Naive thymus-derived CD8-positive, alpha-beta T cell (primary cell): ENCODE measurements at places on chromosomes 7 and 10. TPM values are rescaled to one million over a fixed set of nuclear protein-coding genes. Genes with fewer than 3 reads are reported as not detected.

The OPALIN gene
- total RNA-seq: not detected

The LGI1 gene
- not detected for total RNA-seq

The ADAM8 gene
- 9.4 TPM for total RNA-seq

The UCMA gene
- not detected for total RNA-seq

The CLDN3 gene
- total RNA-seq: not detected

The CLDN12 gene
- total RNA-seq: 1.7 TPM

The PTPN20 gene
- total RNA-seq: 2.7 TPM

The PRSS37 gene
- total RNA-seq: not detected

DNA sequence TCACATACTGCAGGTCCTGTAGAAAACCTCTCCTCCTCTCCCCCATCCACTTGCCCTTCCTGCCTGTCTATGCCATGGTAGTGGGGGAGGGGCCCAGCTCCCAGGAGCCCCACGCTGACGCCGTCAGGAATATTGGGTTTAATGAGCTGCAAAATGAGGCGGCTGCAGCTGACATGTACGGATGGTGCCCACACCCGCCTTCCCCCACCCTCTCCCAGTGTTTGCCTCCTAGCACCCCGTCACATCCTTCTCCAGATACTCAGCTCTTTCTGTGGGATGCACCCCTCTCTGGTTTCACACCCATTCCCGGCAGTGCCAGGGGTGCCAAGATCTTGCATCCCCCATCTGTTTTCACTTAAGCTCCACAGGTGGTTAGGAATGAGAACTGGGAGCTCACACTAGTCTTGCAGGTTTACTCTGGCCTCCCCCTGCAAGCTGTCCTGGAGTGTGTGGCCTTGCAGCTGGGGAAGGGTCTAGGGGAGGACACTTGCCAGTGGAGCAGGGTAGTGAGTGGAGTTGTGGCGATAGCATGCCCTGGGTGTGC lies 26.1 kb downstream of the GBX1 start:
- H3K4me1 ChIP-seq: no peaks in the 10 kb centered on the region
- H3K27me3 ChIP-seq: no peaks in the 10 kb centered on the region
- no peak overlapping the region for H3K27ac ChIP-seq
- H3K4me3 ChIP-seq: no peak overlapping the region
- no peak for DNase-seq

GRCh38 chr7:29370531-29371314 lies 176.1 kb downstream of the CHN2 start:
- DNase-seq: no peak
- no peak overlapping the region for H3K27ac ChIP-seq
- no peak overlapping the region for H3K4me3 ChIP-seq
- no peaks in the 10 kb centered on the region for H3K27me3 ChIP-seq
- no peaks in the 10 kb centered on the region for H3K4me1 ChIP-seq

GRCh38 chr7:36487756-36488336 lies 98.2 kb downstream of the ANLN start:
- H3K4me3 ChIP-seq: no peak overlapping the region
- peak; percentile 58 for DNase-seq

DNA sequence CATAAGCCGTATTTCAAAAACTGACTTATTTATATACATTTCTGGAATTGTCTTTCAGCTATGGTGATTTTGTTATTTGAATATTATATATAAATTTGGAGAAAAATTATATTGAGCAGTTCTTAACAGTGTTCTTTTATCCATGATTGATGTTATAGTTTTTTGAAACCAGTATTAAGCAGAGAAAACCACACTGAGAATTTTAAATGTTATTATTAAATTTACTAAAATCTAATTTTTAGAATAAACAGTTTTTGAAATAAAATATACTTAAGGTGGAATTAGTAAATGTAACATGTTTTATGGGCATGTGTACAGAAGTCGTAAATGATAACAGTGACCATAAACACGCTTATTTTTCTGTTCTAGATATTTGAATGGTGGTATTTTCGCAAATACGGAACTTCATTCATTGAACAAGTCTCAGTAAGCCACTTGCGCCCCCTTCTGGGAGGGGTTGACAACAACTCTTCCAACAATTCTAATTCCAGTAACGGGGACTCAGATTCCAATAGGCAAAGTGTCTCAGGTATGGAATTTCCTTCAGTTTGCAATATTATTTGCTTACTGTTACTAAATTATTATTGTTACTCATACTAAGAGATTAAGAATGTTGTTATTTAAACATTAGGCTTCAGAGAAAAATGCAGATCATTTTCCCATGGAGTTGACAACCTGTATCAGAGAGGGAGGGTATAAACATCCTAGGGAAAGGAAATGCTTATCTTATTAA lies 166.1 kb downstream of the ST7 start:
- H3K4me1 ChIP-seq: no peaks in the 10 kb centered on the region
- peaks cover 2% of the 10 kb centered on the region for H3K36me3 ChIP-seq

DNA sequence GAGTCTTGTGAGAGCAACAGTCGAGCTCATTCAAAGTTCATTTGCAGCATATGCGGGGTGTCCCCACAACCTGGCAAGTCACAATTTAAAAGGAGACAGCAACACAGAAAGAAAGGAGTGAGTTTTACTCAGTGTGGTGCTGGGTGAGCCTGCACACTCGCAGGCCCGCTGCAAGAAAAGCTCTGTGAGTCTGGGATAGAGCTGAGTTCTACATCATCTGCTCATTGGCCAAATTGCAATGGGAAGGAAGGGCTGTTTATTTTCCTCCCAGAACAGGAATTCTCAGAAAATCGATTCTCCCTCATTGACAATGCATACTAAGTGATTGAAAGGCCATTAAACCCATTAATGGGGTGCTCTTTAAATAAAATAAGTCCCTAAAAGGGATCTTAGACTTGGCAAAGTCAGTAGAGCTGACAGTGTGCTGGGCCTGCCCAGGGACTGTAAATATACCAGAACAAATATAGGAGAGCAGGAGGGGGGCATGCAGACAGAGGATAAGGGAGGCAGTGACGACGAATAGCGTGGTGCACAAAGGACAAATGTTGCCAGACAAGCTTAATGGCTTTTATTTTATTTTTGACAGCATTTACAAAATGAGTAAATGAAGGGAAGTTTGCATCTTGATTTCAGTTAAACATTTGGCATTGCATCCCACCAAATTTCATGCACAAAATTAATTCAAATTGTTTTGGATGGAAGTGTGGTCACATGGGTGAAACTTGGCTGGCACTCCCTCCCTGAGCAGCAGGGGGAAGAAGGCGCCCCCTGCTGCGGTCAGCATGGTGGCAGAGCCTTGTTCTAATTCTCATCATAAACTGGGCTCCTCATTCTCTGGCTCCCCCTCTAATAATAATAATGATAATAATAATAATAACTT lies 215.7 kb downstream of the SNX10 start:
- H3K27me3 ChIP-seq: no peaks in the 10 kb centered on the region
- H3K27ac ChIP-seq: no peak overlapping the region

DNA sequence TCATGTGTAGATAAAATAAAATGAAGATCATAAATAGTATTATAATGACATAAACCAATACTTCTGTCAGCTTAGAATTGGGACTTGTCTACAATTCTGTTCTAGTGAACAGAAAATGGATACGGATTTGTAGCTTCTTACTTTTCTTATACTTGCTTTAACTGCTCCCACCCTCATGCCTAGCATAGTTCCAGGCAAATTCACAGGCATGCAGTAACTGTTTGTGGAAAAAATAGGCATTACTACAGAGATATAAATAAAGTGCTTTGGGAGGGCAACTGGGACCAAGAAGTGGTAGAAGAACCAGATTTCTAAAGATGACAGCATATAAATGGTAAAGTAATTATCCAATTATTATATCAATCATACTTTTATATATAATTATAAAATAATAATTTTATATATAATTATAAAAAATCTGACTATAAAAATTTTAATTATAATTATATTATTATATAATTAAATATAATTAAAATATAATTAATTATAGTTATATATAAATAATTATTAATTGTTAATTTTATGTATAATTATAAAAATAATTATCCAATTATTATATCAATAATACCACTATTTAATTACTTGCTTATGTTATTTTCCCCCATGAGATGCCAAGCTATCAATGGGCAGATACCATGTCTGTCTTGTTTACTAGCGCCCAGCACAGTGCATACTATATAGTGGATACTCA lies 144.1 kb downstream of the NOC3L start:
- no peaks in the 10 kb centered on the region for H3K36me3 ChIP-seq
- peaks cover 7% of the 10 kb centered on the region for H3K27me3 ChIP-seq
- H3K4me1 ChIP-seq: no peaks in the 10 kb centered on the region
- no peak overlapping the region for H3K27ac ChIP-seq
- DNase-seq: no peak

DNA sequence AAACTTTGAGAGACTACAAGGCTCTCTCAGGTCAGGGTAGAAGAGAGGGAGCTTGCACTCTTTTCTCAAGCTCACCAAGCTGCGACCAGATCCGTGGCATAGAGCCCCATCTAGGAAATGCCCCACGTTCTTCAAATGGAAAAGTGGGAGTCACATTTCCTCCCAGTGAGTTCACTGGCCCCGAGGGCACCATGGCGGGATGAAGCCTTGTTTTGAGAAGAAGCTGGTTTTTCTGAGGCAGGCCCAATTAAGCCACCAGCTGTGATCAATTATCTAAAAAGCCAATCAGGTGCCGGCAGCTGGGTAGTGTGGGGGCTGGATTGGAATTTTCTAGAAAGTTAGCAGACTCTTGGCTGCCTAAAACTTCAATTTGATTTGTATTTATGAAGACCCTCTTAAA lies 101.4 kb downstream of the ZNF365 start:
- no peak overlapping the region for H3K4me3 ChIP-seq
- peaks cover 5% of the 10 kb centered on the region for H3K27me3 ChIP-seq
- no peak for DNase-seq
- H3K4me1 ChIP-seq: peaks cover 1% of the 10 kb centered on the region

DNA sequence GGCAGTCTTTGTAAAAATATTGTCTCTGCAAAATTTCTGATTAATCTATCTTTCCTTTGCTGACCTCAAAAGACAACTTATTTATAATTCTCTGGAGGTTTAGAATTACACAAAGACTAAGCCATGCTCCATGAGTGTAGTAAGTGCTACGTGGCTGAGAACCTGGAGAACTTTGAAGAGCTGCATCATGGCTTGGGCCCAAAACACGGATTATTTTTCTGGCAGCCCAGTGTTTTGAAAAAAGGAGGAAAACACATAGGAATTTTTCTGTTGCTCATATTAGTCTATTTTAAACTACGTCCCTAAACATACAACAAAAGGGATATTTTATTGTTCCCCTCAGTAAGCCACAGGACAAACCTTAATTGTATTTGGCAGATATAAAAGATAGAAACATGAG lies 360.7 kb upstream of the MYO3A start:
- no peak overlapping the region for H3K4me3 ChIP-seq
- H3K36me3 ChIP-seq: no peaks in the 10 kb centered on the region
- H3K4me1 ChIP-seq: no peaks in the 10 kb centered on the region
- DNase-seq: no peak

DNA sequence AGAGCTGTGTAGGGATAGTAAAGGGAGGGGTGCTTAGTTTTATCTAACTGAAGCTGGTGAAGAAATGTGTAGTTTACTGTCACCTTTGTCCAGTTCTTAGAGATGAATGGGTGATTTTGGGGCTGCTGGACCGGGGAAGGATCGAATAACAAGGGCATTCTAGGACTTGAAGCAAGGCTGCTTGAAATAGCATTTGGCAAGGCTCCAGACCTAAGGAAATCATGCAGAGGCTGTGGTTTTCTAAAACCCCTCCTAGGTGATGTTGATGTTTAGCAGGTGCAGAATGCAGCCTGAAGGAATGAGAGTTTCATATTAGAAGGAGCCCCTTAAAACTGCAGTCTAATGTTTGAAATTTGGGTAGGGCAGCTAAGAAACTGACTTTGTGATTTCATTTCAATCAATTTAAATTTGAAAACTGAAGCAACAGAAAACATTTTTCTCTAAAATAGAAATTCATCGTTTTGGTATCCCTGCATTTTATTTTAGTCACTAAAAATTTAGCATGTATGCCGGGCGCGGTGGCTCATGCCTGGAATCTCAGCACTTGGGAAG lies 68.5 kb downstream of the TET1 start:
- no peaks in the 10 kb centered on the region for H3K36me3 ChIP-seq
- H3K27ac ChIP-seq: no peak overlapping the region
- peak overlapping the region; percentile 61 for H3K4me3 ChIP-seq

- no peak overlapping the region for H3K4me3 ChIP-seq
- H3K27ac ChIP-seq: no peak overlapping the region
- no peaks in the 10 kb centered on the region for H3K36me3 ChIP-seq
- H3K4me1 ChIP-seq: no peaks in the 10 kb centered on the region
Measured at GRCh38 chr10:72659694-72660093, 32.2 kb upstream of the MCU start.
